Ammon's horn (tissue), 1 donor: ENCODE measurements at places on chromosomes 5 and 9.

GRCh38 chr5:24245821-24246220, 399.0 kb downstream of the CDH10 start:
- DNase-seq: no peak

DNA sequence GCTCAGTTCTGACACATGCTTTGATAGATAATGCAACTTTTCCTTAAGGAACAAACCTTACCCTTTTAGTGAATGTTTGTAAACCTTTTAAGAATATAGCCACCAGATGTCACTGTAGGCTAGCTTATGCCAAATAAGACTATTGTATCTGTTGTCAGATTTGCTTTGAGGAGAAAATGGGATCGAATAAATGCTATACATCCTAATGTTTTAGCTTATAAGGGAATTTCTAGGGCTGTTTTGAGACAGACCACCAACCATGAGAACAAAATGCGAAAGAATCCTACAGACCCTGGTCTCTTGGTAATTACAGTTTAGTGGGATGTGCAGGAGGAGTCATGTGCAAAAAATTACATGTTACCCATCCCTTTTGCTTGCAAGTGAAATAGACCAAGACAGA, 127.6 kb upstream of the NMUR2 start:
- DNase-seq: peak; percentile 82

GRCh38 chr5:177992466-177992865, 3.6 kb downstream of the PROP1 start:
- no peak for DNase-seq

- no peak for DNase-seq
These were observed 12.2 kb downstream of the FBXO10 start for GRCh38 chr9:37563806-37564513.

DNA sequence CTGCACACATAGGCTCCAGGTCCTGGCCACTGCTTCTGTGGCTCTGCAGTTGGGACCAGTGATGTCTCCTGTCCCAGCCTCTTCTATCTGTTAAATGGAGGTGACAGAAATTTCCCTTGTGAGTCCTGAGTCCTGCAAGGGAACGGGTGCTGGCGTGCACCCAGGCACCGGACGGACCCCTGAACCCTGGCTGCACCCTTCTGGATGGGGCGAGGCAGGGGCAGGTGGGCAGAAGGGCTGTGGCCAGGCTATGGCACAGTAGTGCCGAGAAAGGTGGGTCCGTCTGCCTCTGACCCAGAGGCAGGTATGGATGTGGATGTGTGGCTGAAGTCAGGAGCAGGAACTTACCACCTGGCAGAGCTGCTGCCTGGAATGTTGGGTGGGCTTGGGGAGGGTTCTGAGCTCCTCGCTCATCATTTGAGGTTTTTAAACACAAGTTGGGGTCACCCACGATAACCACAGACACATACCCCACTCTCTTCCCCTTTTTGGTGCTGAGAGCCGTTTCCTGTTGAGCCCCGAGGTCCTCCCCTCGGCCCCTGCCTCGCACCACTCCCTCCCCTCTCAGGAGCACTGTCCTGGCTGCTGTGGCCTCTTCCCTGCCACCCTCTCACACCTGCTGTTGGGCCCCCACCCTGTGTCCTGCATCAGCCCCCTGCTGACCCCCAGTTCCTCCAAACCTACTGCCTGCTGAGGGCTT, 82.0 kb downstream of the COL5A1 start:
- DNase-seq: no peak

DNA sequence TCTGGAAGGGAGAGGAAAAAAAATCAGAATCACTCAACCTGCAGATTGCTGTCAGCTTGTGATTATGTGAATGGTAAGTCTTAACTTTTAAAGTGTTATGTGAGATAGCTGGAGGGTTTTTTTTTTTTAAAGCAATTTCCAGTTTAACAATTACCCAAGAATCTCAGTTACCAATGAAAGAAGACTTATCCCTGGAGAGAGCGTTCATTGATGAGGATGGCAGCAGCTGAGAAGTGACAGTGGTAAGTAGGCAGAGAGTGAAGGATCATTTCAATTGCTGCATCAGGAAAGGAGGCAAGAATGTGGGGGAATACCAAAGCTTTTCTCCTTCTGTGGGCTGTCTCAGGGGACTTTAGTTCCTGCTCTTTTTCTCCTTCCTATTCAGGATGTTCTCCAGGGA, 370.2 kb upstream of the C9orf72 start:
- no peak for DNase-seq

GRCh38 chr9:131395157-131396098, 1.5 kb downstream of the PRRC2B start:
- DNase-seq: no peak

GRCh38 chr9:26157411-26157810, 479.2 kb upstream of the TUSC1 start:
- DNase-seq: no peak

- no peak for DNase-seq
These were observed 632.3 kb downstream of the CCDC171 start for GRCh38 chr9:16184964-16185646.

GRCh38 chr9:128257086-128257825, 18.6 kb downstream of the GOLGA2 start:
- DNase-seq: no peak

DNA sequence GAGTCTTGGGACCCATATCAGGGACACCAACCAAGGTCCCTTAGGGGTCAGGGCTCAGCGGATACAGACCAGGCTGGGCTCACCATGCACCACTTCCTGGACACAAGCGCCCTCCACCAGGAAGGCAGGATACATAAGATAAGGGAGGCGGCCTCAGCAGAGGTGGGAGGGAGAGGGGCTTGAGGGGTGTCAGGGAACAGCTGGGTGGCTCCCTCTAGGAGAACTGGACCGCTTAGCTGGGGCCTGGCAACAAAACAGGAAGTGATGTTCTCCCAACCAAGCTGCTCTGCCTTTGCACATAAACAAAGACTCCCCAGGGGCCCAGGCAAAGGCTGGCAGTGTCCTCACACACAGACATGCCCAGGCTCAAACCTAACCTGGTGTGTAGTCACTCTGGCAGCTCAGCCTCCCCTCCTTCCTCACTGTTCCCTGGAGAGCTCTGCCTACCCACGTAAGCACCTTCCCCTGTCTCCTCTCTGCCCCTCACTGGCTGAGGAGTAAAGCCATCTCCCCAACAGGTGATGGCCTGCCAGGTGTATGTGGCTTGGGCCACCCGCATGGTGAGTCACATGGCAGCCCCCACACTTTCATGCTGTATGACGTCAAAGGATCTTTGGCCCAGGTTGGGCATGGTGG, 5.8 kb upstream of the BICD2 start:
- no peak for DNase-seq

DNA sequence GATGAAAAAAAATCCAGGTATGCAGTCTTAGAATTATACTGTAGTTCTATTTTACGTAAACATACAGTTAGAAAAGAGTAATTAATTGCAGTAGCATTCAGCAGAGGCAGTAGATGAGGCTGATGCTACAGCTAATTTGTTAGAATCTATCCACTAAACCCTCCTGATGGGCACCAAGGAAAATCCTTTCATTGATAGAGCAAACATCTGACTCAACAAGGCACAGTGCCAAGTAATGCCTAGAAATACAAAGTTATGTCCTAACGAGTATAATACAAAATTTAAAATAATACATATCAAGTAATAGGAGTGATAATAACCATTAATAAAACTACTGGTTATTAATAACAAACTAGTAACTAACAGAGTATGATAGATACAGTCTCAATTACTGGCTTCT, 9.0 kb downstream of the MOCS2 start:
- DNase-seq: no peak

DNA sequence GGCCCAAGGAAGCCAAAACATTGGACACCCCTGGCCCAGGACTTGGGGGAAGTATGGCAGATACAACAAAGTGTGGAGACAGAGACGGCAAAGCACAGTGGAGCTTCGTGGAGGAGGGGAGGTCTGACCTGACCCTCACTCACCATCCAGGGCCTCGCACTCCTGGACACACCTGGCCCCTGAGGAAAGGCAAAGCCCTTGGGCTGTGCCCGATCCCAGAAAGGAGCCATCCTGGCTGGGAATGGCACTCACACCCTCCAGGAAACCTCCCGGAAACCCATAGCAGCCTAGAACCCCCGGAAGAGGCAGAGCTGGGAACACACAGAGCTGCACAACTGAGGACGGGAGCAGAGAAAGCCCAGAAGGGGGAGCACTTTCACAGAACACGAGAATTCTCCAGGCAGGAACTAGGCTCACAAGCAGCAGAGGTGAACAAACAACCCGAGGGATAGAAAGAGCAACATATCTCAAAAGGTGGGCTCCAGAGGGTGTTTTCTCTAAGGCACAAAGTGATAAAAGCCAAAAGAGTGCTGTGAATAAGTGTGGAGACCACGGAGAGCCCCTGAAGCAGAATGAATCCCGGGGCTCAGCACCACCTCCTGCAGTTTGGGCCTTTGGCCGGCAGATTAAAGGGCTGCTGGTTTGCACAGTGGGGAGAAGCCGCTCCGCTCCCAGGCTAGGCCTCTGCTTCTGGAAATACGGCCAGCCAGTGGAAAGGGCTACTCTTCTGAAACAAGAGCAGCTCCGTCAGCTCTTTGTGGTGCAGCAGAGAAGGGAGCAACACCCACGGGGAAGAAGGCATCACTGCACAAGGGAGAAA, 108.2 kb downstream of the UBE2R2 start:
- peak; percentile 81 for DNase-seq

GRCh38 chr5:95524423-95524822, 30.4 kb downstream of the SKIC3 start:
- no peak for DNase-seq

DNA sequence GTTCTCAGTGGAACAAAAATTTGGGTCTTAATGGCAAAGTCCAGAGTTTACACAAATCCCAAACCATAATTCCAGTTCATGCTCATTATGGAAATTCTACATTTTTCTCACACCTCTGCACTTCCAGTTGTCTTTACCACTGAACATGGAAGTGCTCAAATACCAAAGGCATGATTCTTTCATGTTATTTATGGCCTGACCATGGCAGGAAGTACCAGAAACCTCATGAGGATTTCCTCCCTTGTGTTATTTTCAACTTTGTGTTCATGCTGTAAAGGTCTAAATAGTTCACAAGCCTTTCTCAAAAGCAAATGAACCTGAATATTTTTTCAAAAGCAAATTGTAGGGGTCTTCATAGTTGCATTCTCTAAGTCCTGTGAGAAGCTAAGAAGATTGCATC, 82.0 kb upstream of the ITGA1 start:
- no peak for DNase-seq

DNA sequence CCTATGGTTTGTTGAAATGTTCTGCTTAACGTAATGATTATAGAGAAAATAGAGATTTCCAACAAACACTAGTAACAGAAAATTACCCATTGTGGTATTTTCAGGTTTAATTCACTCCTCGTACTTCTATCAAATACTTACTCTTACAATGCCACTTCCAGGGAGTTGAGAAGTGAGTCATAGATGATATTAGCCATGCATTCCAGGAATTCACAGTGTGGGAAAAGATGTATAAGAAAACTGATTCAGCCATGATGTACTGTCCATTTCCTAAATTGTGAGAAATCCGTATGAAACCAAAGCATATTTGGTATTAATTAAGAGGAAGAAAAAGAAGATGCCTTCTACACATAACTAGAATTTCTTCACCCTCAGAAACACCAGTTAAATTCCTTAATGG, 1854.6 kb upstream of the WWC1 start:
- no peak for DNase-seq

DNA sequence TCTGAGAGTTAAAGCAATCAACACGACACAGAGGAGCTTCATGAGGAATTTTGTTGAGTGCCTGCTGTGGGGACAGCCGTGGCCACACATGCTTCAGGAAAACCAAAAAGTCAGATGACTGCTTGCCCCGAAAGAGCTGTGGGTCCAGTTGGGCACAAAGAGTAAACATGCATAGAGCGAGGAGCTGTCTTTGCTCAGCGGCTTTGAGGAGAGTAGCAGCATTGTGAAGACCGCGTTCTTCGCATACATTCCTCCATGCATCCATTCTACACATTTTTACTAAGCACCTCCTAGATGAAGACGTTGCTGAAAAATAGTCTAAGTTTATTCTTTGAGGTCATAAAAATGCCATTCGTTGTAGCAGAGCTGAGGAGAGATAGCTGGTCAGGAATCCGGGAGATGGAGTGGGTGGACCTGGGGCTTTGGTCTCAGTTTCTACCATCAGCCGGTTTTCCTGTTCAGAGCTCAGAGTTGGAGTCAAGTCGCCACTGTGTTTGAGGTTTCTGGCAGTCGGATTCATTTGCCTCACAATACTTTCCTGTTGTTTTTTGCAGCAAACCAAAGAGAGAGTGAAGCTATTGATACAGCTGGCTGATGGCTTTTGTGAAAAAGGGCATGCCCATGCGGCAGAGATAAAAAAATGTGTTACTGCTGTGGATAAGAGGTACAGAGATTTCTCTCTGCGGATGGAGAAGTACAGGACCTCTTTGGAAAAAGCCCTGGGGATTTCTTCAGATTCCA, 194.5 kb upstream of the OTULINL start:
- peak; percentile 51 for DNase-seq

- DNase-seq: no peak
These were observed 373.9 kb downstream of the CHSY3 start for GRCh38 chr5:130278136-130278535.

DNA sequence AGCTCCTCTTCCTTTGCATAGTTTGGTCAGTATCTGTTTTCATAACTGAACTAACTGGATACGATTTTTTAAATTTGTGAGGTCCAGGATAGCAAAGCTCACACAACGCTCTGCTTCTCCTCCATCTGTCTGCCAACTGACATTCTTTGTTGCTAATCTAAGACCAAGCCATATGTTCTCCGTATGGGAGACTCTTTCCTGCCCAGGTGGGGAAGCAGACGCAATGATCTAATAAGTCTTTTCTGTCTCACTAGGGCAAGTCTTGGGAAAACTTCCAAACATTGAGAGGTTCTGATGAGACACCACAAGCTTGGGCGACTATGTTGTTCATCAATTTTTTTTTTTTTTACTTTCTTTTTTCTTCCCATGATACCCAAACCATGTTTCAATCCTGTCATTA, 558.5 kb downstream of the EFNA5 start:
- DNase-seq: no peak

DNA sequence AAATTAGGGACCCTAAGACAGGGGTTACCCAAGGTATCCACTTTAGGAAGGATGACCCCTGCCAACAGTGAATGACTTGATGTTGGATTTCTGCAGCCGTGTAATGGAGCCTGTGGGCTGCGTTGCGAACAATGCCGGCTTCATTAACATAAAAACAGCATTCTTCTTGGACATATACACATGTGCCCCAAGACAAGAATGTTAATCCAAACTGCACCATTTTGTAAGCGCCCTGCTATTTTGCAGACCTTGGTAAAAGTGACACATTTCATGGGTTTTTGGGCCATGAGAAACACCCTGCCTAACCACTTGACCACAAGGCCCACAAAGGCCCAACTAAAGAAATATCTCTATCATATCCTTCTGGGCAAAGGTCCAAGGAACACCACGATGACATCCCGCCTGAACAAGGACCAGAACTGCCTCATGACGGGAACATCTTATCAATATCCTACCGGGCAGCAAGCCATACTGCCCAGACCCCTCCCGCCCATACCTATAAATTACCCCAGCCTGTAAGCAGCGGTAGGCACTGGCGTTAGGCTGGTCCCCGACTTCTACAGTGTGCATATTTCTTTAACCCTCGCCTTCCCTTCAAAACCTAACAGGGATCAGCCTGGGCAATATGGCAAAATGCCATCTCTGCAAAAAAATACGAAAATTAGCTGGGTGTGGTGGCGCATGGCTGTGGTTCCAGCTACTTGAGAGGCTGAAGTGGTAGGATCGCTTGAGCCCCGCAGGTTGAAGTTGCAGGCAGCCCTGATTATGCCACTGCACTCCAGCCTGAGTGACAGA, 9.7 kb upstream of the PDCD1LG2 start:
- DNase-seq: no peak
